CD4-positive, alpha-beta T cell (primary cell): ENCODE measurements at places on chromosomes 3 and 15.

DNA sequence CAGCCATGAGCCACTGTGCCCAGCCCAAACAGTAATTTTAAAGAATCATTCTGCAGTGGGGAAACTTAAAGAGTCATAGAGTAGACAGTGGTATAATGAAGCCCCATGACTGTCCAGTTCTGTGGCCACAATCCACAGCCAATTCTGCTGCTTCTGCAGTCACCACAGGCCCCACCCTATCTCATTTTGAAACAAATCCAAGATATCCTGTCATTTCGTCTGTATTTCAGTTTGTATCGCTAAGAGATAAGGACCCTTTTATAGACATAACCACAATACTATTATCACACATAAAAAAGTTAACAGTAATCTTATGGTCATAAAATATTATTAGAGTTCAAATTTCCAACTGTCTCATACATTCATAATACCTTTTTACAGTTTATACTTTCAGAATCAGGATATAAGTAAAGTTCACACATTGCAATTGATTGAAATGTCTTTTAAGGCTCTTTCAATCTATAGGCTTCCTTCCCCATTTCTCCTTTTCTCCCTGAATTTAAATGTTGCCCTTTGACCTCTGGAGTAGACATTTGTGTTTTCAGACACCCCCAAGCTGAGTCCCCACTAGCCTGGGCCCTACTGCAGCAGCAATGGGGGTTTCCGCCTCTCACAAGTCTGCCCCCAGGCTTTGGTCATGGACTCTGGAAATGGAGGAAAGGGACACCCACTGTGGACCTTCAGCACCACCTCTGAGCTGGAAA is 4.2 kb upstream of the NUP210 start:
- no peak for DNase-seq

GRCh38 chr3:106215047-106215446 is 346.2 kb upstream of the CBLB start:
- no peak for DNase-seq

- DNase-seq = no peak
Measured at GRCh38 chr3:145953316-145953715, 207.7 kb downstream of the PLOD2 start.

GRCh38 chr3:56851966-56852884 is 50.5 kb upstream of the ARHGEF3 start:
- no peak for DNase-seq

DNA sequence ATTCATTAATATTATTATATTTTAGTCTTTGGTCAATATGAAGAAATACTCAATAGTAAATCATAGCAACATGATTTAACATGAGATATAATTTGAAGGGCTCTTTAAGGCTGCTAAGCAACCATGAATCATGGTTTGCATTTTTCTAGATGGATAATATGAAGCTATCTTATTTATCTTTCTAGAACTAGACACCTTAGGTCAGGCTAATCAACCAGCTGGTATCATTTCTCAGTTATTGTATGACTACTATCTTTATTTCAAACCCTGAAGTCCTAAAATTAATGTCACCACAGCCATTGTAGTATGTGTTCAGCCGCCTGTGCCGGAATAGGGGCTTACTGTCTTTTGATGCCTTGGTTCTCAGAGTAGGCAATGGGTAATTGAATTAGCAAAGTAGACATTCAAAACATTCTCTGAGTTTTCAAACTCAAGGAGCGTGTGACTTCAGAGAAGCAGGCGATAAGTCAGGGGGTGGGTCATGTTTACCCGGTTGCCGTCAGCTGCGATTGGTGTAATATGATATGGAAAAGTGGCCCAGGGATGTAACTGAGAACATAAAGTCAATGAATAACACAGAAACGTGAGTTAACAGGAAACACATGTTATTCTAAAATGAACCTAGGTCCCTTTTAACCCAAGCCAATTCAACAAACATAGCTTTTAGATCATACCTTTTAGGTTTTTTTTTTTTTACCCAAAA is 93.4 kb upstream of the CTDSPL start:
- no peak for DNase-seq

- peak; percentile 64 for DNase-seq
Measured at GRCh38 chr15:70447928-70448698, 315.2 kb downstream of the UACA start.
